ENCODE measurements at places on chromosomes 4 and X. TPM values are rescaled to one million over a fixed set of nuclear protein-coding genes. Genes with fewer than 3 reads are reported as not detected.

DNA sequence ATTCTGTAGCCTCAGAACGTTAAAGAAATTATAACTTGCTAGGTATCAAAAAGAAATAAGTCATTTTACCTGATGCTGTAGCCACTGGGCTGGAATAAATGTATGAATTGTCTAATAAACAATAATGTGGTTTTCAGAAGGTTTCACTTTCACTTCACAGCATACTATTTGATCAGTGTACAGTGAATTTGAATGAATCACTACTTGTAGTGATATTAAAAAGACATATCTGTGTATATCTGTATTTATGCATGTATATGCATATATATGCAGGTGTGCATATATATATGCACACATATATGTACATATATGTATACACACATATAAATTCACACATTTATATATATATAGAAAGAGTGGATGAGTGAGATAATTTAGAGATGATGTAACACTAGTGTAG, 440.0 kb upstream of the PCDH10 start:
- no peaks in the 10 kb centered on the region for H3K4me1 ChIP-seq
- H3K4me3 ChIP-seq, result no peak overlapping the region
- H3K27ac ChIP-seq, result no peak overlapping the region
- no peaks in the 10 kb centered on the region for H3K27me3 ChIP-seq
- no peak for DNase-seq
- no peaks in the 10 kb centered on the region for H3K36me3 ChIP-seq

DNA sequence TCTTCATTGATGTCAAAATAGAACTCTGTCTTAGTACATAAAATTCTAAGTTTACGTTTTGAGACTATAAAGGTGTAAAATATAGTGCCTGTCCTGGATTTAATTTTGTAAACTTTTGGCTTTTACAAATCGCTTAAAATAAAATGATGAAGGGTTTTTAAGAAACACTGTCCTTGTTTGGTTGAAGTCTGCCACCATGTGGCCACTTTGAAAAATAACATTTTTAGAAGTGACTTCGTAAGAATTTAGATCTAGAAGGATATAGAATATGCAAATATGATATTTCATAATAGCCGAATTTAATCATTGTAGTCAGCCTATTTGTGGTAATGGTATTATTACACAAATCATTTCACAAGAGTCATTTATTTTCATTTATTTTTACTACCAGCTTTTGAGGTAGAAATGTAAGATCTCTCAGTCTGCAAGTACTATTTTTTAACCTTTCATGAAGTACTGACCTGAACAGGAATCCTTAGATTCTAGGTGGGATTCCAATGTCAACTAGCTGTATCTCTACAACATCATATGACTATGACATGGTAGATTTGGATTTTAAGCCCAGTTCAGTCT, 31.0 kb upstream of the FAT4 start:
- H3K4me3 ChIP-seq, result no peak overlapping the region
- no peaks in the 10 kb centered on the region for H3K4me1 ChIP-seq

DNA sequence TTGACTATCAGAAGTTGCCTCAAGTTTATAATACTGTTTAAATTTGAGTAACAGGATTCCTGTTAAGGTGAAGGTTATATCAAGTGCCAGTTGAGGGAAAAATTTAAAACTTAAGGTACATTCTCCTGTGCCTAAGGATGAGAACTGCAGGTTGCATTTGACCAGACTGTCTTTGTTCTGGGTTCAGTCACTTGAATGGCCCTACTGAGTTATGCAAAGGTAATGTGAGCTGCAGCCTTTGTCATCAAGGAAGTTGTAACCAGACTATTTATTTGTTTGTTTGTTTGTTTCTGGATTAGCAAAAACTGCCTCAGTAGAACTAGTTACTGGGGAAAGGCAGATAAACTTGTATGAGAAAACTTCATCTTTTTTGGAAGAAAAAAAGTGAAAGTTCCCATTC, 131.9 kb downstream of the ATOH1 start:
- DNase-seq, result no peak
- no peaks in the 10 kb centered on the region for H3K27me3 ChIP-seq
- no peak overlapping the region for H3K4me3 ChIP-seq
- no peak overlapping the region for H3K27ac ChIP-seq

DNA sequence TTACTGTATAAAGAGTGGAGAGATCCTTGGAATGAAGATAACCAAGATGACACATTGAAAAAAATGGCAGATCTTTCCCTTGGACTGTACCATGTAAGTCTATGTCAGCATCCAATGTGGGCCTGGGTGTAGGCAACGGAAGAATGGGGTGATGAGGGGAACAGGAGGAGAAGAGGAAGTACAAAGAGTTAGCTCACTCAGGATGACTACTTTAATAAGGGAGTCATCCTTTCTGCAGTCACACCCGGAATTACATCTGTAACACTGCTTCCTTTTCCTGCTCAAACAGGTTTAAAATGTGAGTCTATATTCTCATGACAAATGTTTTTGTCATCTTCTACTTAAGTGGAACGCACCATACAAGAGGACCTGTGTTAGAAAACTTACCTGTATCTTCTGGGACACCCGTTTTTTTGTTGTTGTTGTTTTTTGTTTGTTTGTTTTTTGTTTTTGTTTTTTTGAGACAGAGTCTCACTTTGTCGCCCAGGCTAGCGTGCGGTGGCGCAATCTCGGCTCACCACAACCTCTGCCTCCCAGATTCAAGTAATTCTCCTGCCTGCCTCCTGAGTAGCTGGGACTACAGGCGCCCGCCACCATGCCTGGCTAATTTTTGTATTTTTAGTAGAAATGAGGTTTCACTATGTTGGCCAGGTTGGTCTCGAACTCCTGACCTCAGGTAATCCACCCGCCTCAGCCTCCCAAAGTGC, 18.0 kb downstream of the HPSE start:
- DNase-seq, result no peak
- H3K4me1 ChIP-seq, result peaks cover 9% of the 10 kb centered on the region
- H3K27ac ChIP-seq, result no peak overlapping the region
- H3K4me3 ChIP-seq, result no peak overlapping the region

DNA sequence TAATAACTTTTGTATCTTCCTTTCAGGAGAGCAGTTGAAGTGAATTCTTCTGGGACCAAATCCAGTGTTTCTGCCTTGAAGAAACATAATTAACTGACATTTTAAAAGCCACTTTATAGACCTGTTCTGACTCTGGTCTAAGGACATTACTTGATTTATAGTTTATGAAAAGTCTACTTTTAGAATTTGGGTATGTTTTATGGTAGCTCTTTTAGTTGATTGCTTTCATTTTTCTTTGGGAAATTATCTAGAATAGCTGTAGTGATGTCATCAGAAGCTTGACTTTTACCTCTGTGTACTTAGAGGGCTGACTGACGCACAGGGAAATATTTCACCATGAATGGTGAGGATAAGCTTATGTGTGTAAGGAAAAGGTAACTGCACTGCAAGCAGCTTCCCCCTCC, 131.8 kb upstream of the LIMCH1 start:
- no peaks in the 10 kb centered on the region for H3K27me3 ChIP-seq
- no peaks in the 10 kb centered on the region for H3K36me3 ChIP-seq
- no peak overlapping the region for H3K4me3 ChIP-seq
- no peak for DNase-seq

- no peak for DNase-seq
- H3K4me1 ChIP-seq, result no peaks in the 10 kb centered on the region
- H3K4me3 ChIP-seq, result no peak overlapping the region
These were observed 67.5 kb downstream of the NEUROG2 start for GRCh38 chr4:112448306-112449132.

- H3K36me3 ChIP-seq, result no peaks in the 10 kb centered on the region
- H3K4me1 ChIP-seq, result peaks cover 12% of the 10 kb centered on the region
- DNase-seq, result no peak
- no peak within 1 kb of the TSS for H3K4me3 ChIP-seq
- no peaks in the 10 kb centered on the region for H3K27me3 ChIP-seq
These were observed at the start of gene CLNK for GRCh38 chr4:10684631-10685030. Gene CLNK, minus strand, starts transcription at chr4:10684768. Its CDS starts 16,899 bp downstream, at chr4:10667869.

DNA sequence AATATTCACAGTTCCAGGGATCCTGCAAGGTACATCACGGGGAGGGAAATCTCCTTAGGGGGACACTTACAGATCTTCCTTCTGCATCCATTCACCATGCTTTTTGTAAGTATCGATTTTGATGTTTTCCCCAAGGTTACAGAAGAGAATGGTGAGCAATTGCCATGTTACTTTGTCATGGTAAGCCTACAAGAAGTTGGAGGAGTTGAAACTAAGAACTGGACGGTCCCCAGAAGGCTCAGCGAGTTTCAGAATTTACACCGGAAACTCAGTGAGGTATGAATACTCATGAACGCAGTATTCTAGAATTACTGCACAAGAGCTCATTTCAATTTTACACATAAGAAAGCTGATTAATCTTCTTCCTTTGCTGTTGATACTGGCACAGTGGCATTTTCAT, 53.9 kb downstream of the LRP2BP start:
- DNase-seq, result peak; percentile 22
- peaks cover 45% of the 10 kb centered on the region for H3K4me1 ChIP-seq
- H3K27me3 ChIP-seq, result no peaks in the 10 kb centered on the region
- peak overlapping the region; percentile 25 for H3K27ac ChIP-seq

GRCh38 chrX:71458866-71459265, 74.0 kb upstream of the OGT start:
- H3K27ac ChIP-seq, result no peak overlapping the region
- no peak overlapping the region for H3K4me3 ChIP-seq
- H3K36me3 ChIP-seq, result peaks cover 28% of the 10 kb centered on the region
- no peaks in the 10 kb centered on the region for H3K4me1 ChIP-seq
- H3K27me3 ChIP-seq, result peaks cover 8% of the 10 kb centered on the region
- DNase-seq, result no peak

DNA sequence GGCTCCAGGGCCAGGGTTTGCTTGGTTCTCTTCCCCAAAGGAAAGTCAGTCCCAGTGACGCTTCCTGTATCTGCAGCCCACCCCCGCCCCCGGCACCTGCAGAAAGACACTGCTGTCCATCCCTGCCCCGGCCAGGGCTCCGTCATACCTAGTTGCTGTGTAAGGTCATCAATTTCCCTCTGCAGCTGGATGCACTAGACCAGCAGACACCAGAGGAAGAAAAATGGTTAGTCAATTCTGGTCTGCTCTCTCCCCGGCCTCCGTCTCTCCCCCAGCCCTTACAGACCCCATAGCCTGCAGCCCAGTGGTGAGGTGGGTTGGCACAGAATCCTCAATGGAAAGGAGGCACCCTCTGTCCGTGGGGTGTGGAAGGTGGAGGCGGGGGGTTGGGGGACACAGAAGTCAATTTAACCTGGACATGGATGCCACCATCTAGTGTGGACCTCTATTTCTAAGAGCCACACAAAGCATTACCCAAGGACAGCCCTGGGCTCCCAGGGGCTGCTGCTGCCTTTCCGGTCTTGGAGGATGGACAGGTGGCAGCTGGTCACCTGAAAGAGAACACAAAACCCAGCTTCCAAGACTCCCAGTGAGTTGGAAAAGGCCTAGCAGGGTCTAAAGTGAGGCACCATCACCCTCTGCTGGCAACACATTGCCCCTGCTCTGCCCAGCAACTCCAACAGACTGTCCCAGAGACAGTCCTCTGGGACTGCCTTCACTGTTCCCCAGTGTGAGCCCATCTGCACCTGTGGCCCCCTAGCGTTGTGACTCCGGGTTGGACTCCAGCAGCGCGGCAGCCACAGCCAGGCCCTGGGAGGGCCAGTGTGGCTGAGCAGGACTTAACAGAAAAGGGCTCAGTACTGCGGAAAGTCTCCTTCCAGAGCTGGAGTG, 40.2 kb upstream of the NHSL2 start:
- no peak for DNase-seq
- H3K27ac ChIP-seq, result no peak overlapping the region
- H3K27me3 ChIP-seq, result peaks cover 62% of the 10 kb centered on the region
- peak overlapping the region; percentile 49 for H3K4me3 ChIP-seq
- H3K36me3 ChIP-seq, result no peaks in the 10 kb centered on the region

- H3K4me1 ChIP-seq, result no peaks in the 10 kb centered on the region
- no peaks in the 10 kb centered on the region for H3K36me3 ChIP-seq
- H3K27ac ChIP-seq, result no peak overlapping the region
These were observed 879.3 kb upstream of the SLIT2 start for GRCh38 chr4:19372390-19372789.

DNA sequence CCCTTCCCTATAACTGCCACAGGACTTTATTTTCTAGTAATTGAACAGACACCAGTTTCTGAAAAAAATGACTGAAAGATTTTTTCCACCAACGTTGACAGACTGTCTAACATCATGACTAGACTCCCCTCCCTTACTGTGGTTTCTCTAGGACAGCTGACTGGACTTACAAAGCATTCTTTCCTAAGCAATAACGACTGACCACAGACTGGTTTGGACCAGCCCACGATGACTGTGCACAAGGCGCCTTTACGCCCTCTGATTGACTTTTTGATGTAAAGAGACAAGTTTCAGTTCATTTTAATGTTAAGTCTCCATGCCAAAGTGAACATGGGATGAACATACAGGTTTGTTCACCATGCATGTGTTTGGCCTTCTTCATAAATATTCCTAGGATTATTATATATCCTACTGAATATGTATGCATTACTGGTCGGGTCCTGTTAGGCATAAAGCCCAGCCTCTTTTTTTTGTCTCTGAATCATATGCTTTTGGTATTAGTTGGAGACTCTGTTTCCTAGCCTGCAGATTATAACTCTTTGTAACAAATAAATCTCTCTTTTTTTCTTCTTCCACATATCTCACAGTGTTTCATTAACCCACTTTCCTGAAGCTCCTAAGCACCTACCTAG, 50.5 kb upstream of the UGT2B4 start:
- DNase-seq, result no peak
- H3K27ac ChIP-seq, result no peak overlapping the region
- H3K27me3 ChIP-seq, result no peaks in the 10 kb centered on the region
- no peak overlapping the region for H3K4me3 ChIP-seq

The MAGEB1 gene
- not detected for total RNA-seq

The PTCHD1 gene
- not detected for total RNA-seq

The SLC38A5 gene
- 78.8 TPM for total RNA-seq

The HELT gene
- not detected for total RNA-seq

The RAB33A gene
- 22.9 TPM for total RNA-seq

The SPANXN4 gene
- not detected for total RNA-seq

The SERTM2 gene
- total RNA-seq, result 0.05 TPM

The MAGED4B gene
- 1.7 TPM for total RNA-seq

The CT83 gene
- not detected for total RNA-seq

The PABPC4L gene
- total RNA-seq, result not detected

The IL2 gene
- 24.8 TPM for total RNA-seq

The SASH3 gene
- 166 TPM for total RNA-seq

The KIT gene
- total RNA-seq, result 0.22 TPM

The CDS1 gene
- 0.28 TPM for total RNA-seq

The CHRNA9 gene
- total RNA-seq, result not detected

The SMARCA1 gene
- total RNA-seq, result 0.44 TPM

All from activated T-cell treated with anti-CD3 and anti-CD28 coated beads, Interleukin-2, amount 50 U/mL, for 72 hours (primary cell).